Kidney (tissue), 22 donors: ENCODE measurements at places on chromosomes 3 and 15. TPM values are rescaled to one million over a fixed set of nuclear protein-coding genes. Genes with fewer than 3 reads are reported as not detected.

GRCh38 chr15:63221346-63221745, 31.9 kb downstream of the RAB8B start:
- H3K27me3 ChIP-seq, result no peaks in the 10 kb centered on the region
- H3K4me3 ChIP-seq, result no peak overlapping the region
- H3K4me1 ChIP-seq, result peaks cover 6% of the 10 kb centered on the region

DNA sequence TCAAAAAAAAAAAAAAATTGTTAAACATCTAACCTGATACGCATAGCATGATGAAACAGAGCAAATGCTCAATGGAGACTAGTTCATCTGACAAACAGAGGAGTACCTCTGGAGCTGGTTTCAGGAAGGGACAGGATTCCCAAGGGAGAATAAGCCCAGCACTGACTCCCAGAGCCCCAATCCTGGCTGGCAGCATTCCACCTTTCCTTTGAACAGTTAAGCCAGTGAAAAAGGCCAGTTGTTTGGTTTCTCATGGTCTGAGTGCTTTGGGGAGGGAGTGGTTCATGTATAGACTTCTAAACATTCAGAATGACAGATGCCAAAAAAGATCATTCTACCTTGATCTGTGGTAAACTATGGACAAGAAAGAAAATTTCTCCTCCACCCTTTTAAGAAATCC, 277.9 kb upstream of the RARB start:
- no peak for DNase-seq
- no peaks in the 10 kb centered on the region for H3K27me3 ChIP-seq
- no peak overlapping the region for H3K27ac ChIP-seq

- H3K27me3 ChIP-seq, result no peaks in the 10 kb centered on the region
- H3K36me3 ChIP-seq, result no peaks in the 10 kb centered on the region
- peak; percentile 85 for DNase-seq
- no peak overlapping the region for H3K4me3 ChIP-seq
- H3K27ac ChIP-seq, result no peak overlapping the region
Measured at GRCh38 chr3:190058521-190059241, 62.0 kb downstream of the P3H2 start.

- H3K27me3 ChIP-seq, result no peaks in the 10 kb centered on the region
- H3K4me3 ChIP-seq, result no peak overlapping the region
- no peak overlapping the region for H3K27ac ChIP-seq
- H3K36me3 ChIP-seq, result no peaks in the 10 kb centered on the region
Measured at GRCh38 chr3:53171827-53172505, 11.0 kb downstream of the PRKCD start.

GRCh38 chr3:42613462-42613861, 13.0 kb downstream of the NKTR start:
- H3K27ac ChIP-seq, result no peak overlapping the region
- no peak for DNase-seq
- peaks cover 2% of the 10 kb centered on the region for H3K36me3 ChIP-seq
- H3K4me1 ChIP-seq, result no peaks in the 10 kb centered on the region
- no peaks in the 10 kb centered on the region for H3K27me3 ChIP-seq

- no peaks in the 10 kb centered on the region for H3K27me3 ChIP-seq
- H3K36me3 ChIP-seq, result no peaks in the 10 kb centered on the region
- no peak overlapping the region for H3K27ac ChIP-seq
- H3K4me3 ChIP-seq, result no peak overlapping the region
- H3K4me1 ChIP-seq, result no peaks in the 10 kb centered on the region
Measured at GRCh38 chr15:23642413-23643044, 5.1 kb downstream of the MAGEL2 start.

- no peak overlapping the region for H3K4me3 ChIP-seq
- peaks cover 3% of the 10 kb centered on the region for H3K4me1 ChIP-seq
- H3K36me3 ChIP-seq, result no peaks in the 10 kb centered on the region
- no peak overlapping the region for H3K27ac ChIP-seq
Measured at GRCh38 chr15:98393471-98393870, 254.9 kb upstream of the IGF1R start.

DNA sequence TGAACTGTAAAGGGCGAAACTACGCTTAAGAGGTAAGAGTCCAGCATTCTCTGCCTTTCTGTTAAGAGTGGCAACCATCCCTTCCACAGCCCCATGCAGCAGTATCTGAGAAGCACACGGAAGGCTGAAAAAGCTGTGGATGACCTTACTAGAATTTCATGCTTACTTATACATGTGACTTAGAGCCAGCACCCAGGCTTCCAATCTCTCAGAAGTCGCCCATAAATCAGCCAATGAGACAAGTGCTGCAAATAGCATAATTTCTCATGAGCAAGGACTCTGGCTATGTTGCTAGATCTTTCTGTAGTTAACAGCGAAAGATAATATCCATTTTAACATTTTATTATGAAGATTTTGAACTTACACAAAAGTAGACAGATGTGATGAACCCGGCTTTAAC, 65.3 kb downstream of the IGF2BP2 start:
- no peak for DNase-seq
- no peaks in the 10 kb centered on the region for H3K27me3 ChIP-seq
- H3K4me3 ChIP-seq, result no peak overlapping the region
- no peaks in the 10 kb centered on the region for H3K4me1 ChIP-seq
- H3K36me3 ChIP-seq, result no peaks in the 10 kb centered on the region
- H3K27ac ChIP-seq, result no peak overlapping the region

Gene LXN
- total RNA-seq, result 20.6 TPM

Gene FBXW12
- total RNA-seq, result not detected

Gene IL17RE
- 8.5 TPM for total RNA-seq
